ENCODE measurements at places on chromosomes 2 and 18. TPM values are rescaled to one million over a fixed set of nuclear protein-coding genes. Genes with fewer than 3 reads are reported as not detected.

Gene NEMP2
- 6.6 TPM for total RNA-seq

Gene CFC1
- 0.22 TPM for total RNA-seq

Gene CMPK2
- total RNA-seq, result 0.90 TPM

Gene TRMT61B
- 21.0 TPM for total RNA-seq

DNA sequence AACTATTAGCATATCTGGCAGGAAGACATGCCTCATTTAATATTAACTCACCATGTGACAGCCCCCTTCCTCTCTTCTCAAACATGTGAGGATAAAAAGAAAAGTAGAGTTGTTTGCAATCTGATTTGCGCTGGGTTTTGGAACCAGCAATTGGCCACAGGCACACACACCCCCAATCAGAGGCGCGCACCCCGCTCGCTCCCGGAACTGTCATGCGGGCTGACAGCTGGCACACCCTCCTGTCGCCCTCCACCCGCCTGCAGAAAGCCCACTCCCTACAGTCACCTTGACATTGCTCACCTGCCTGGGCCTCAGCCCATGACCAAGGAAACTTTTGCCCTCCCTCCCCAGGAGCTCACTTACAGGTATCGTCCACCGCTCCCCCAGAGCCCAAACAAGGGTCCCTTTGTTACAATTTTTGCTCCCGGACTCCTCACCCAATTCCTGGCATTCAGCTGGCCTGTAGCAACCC lies 1.1 kb downstream of the COBLL1 start:
- H3K27ac ChIP-seq, result no peak overlapping the region
- H3K27me3 ChIP-seq, result no peaks in the 10 kb centered on the region
- no peaks in the 10 kb centered on the region for H3K4me1 ChIP-seq
- DNase-seq, result peak; percentile 43

DNA sequence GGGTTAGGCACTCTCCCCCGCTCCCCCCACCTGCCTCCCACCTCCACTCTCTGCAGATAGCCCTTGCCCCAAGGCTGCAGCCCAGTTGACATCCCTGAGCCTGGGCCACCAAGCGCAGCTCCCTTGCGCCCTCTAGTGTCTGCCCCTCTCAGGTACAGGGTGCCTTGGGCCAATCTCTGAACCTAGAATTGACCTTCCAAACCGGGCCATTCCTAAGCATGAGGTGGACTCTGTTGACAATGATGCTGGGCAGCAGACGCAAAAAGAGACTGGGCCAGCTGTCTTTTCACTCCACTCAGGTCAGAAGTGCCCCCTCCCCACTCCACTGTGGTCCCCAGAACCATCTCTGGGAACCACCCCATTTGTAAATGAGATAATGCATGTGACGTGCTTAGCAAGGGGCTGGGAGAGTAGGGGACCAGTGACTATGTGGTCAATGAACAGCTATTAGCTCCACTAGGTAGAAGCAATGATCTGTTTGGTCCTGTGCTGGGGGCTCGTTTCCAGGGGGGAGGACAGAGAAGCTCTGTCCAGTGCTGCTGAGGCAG lies 43.3 kb upstream of the PLB1 start:
- no peaks in the 10 kb centered on the region for H3K27me3 ChIP-seq
- peak; percentile 86 for DNase-seq
- H3K27ac ChIP-seq, result no peak overlapping the region
- H3K4me1 ChIP-seq, result no peaks in the 10 kb centered on the region
- no peak overlapping the region for H3K4me3 ChIP-seq

DNA sequence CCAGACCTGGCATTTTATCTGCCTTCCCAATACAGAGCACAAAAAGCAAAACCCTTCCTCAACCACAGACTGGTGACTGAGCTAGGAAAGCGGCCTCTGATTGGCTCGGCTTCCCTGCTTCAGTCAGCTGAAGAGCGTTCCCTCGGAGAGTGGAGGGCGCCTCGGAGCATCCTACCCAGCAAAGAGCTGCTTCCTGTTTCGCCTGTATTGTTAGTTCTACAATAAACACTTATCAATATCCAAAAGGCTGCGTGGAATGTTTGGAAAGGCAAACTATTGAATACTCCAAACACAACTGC lies 125.0 kb downstream of the CACNB4 start:
- no peaks in the 10 kb centered on the region for H3K27me3 ChIP-seq
- H3K27ac ChIP-seq, result no peak overlapping the region
- DNase-seq, result peak; percentile 62
- no peak overlapping the region for H3K4me3 ChIP-seq
- no peaks in the 10 kb centered on the region for H3K4me1 ChIP-seq
- H3K36me3 ChIP-seq, result no peaks in the 10 kb centered on the region

DNA sequence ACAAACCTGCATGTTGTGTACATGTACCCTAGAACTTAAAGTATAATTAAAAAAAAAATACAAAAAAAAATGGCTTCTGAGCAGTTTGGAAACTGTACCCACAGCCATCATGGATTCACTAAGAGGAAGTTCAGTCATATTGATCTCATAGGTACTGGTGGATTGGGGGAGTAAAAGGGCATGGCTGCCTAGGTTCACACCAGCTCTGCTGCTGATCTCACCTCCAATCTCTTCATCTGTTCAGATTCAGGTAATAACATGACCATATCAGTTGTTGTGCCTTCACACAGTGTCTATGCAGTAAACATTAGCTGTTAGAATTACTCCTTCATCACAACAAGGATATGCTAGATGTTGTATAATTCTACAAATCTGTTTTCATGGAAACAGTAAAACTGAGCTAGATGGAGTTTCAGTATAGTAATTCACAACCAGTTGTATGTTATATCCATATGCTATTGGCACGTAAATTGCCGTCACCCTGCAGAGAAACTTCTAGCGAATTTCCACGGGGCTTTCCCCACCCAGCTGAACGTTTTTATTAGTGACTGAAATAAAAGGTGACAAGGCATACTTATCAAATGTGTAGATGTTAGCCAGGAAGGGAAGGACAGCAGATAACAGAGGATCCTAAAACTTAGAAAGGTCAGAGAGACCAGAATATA lies 59.3 kb upstream of the ITM2C start:
- no peak overlapping the region for H3K4me3 ChIP-seq
- DNase-seq, result no peak
- H3K36me3 ChIP-seq, result peaks cover 26% of the 10 kb centered on the region
- no peaks in the 10 kb centered on the region for H3K4me1 ChIP-seq
- H3K27ac ChIP-seq, result no peak overlapping the region

GRCh38 chr2:217995731-217996231 lies 7.0 kb downstream of the TNS1 start:
- no peaks in the 10 kb centered on the region for H3K36me3 ChIP-seq
- DNase-seq, result no peak
- H3K27me3 ChIP-seq, result no peaks in the 10 kb centered on the region
- no peak overlapping the region for H3K27ac ChIP-seq
- H3K4me3 ChIP-seq, result no peak overlapping the region

All from H9 (cell line).